ENCODE measurements at places on chromosomes 2 and 18.

DNA sequence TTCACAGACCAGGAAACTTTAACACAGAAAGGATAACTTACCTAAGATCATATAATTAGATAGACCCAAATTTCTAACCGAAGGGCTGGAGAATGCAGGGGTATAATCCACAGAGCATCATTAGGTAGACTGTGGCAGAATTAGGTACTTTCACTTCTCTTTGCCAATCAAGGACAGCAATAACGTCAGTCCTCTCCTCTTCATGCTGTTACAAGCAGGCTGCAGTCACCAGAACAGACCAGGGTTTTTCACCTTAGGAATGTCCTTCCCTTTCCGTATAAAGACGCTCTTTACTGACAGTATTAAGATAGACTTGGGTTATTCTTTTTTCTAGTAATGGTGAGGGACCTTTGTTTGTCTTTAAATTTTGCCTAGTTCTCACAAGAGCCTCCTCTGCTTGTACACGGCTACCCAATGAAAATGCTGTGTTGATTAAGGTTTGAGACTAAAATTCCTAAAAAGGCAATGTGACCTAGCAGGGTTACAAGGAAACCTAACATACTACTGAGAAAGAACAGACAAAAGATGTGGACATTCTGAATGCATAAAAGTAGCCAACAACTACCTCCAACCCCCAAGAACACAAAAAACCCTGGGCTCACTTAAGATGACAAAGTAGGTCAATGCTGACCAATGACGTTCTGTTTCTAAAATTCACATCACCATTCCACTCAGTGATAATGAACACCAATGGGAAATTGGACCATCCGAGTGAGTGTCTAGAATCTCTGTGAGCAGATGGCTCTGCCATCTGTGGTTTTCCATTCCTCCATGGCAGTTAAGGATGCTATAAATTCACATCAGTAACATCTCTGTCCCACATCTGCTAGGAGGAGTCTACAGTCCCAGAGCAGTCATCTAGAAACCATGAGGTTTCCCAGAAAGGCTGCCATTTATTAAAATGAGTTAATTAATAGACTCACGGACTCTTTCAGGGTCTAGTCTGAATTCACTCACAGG is 2.1 kb downstream of the PDIA6 start:
- peak overlapping the region; percentile 94 for H3K4me3 ChIP-seq
- H3K4me1 ChIP-seq, result peaks cover 53% of the 10 kb centered on the region
- H3K36me3 ChIP-seq, result no peaks in the 10 kb centered on the region
- H3K27me3 ChIP-seq, result no peaks in the 10 kb centered on the region
- H3K27ac ChIP-seq, result peak overlapping the region; percentile 47

DNA sequence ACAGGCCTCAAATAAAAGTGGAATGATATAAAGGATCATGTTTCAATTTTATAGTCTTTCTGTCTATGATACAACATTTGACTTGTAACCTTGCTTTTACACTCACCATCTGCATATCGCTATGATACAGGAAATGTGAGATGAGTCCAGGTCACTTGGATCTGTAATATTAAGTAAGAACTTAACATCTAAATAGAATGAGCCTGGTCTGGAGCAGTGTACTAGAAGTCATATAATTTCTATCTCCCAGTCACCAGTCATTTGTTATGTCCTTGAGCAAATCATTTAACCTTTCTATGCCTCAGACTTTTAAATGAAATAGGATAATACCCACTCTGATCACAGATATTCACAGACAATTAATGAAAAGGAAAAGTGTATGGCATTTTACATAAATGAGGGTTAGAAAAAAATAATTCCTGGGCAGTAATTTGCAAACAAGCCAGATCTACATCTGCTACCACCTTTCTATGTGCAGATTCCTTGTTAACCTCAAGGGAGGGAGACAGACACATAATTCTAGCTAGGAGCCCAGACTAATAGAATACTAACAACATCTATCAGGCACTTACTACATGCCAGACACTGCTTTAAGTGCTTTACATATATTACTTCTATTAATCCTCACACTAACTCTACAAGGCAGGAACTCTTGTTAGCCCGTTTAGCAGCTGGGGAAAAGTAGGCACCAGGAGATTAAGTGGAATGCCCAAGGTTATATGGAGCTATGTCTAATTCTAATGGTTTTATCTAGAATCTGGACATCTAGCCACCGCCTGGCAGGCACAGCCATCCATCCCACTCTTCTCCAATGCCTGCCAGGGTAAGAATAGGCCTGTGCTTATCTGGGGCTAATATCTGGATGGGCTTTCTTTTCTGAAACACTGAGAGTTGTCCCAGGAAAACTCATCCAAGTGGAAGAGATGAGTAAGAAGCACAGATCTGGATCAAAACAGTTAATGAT is 313.6 kb upstream of the CDH20 start:
- H3K27ac ChIP-seq, result no peak overlapping the region
- no peak for DNase-seq
- H3K4me3 ChIP-seq, result no peak overlapping the region
- no peaks in the 10 kb centered on the region for H3K4me1 ChIP-seq

DNA sequence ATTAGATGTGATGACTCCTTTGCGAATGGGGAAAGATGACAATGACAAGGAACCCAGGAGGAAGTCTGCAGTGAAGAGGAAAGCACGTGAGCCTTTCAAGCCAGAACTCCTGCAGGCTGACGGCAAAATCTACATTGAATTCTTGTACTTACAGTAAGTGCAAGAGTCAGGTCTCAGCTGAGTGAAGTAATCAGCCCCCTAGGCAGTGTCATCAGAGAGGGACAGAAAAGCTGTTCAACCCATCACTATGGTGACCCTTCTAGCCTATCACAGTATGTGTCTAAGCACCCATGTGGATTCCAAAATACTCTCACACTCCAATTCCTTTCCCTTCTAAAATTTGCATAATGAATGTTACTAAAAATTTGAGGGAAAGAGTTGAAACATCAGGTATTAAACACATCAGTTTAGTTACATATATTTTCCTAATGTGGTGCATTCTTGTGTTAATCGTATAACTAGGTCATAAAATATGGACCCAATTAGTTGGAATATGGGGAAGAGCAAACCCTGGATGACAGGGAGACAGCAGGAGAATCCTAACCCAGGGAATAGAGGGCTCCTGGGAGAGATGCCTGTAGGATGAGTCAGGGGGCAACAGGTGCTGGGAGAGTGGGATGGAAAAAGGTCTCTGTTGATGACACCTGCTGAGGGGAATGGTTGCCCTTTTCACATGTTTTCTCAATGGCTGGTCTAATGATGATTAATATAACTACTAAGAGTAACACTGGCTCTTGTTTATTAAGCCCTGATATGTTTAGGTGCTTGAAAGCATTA is 39.5 kb downstream of the VWC2L start:
- H3K36me3 ChIP-seq, result no peaks in the 10 kb centered on the region
- no peak overlapping the region for H3K27ac ChIP-seq
- DNase-seq, result no peak
- no peak overlapping the region for H3K4me3 ChIP-seq

GRCh38 chr2:31253356-31254131 is 19.6 kb downstream of the EHD3 start:
- H3K27ac ChIP-seq, result peak overlapping the region; percentile 86
- peak overlapping the region; percentile 55 for H3K4me3 ChIP-seq
- H3K36me3 ChIP-seq, result no peaks in the 10 kb centered on the region
- no peaks in the 10 kb centered on the region for H3K27me3 ChIP-seq
- no peak for DNase-seq

DNA sequence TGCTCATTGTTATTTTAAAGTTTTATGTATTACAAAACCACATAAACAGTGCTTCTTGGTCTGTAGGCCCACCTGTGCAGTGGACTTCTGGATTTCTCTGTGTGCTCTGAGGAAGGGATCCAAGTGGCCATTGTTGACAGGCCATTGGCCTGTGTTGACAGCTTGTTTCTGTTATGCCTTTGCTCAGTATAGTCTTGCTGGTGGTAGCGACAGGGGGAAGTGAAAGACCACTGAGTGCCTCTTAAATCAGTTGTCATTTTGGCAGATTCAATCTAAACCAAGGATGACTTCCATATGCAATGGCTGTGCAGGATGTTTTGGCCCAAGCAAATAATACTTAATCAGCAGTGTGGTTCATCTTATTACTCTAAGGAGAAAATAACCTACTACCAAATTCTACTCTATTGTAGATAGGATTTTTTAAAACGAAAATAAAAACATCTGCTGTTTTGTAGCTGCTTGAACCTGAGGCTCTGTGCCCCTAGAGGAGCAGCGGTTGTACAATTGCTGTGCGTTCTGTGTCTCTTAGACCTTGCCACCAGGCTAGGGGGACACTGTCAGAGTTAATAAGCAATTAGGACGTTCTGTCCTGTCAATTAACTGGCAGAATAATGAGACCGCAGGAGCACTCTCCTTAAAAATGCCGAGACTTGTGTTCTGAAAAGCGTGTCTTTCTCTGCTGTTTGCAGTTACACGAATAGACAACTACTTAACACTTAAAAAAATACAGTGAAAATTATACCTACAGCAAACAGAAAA is 108.2 kb downstream of the RHBDD1 start:
- H3K27me3 ChIP-seq, result no peaks in the 10 kb centered on the region
- peak overlapping the region; percentile 90 for H3K27ac ChIP-seq
- H3K4me1 ChIP-seq, result peaks cover 37% of the 10 kb centered on the region

DNA sequence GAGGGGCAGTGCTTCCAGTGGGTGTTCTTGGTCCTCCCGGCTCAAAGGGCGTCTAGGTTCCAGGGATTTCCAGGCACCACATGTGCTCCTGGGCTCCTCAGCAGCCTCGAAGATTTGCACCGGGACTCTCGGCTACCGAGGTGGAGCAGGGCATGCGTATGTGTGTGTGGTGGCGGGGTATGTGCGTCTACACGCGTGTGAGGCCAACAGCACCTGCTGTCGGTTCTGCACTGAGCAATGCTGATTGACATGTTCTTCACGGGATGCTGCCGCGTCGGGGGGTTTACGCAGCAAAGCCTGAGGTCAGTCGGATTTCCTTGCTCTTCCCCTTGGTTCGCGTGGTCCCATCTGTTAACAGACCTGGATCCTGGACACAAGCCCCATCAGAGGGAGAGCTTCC is 119.8 kb downstream of the NDUFA10 start:
- no peak for DNase-seq
- no peak overlapping the region for H3K4me3 ChIP-seq
- H3K4me1 ChIP-seq, result peaks cover 11% of the 10 kb centered on the region
- peaks cover 9% of the 10 kb centered on the region for H3K27me3 ChIP-seq
- H3K36me3 ChIP-seq, result peaks cover 4% of the 10 kb centered on the region

DNA sequence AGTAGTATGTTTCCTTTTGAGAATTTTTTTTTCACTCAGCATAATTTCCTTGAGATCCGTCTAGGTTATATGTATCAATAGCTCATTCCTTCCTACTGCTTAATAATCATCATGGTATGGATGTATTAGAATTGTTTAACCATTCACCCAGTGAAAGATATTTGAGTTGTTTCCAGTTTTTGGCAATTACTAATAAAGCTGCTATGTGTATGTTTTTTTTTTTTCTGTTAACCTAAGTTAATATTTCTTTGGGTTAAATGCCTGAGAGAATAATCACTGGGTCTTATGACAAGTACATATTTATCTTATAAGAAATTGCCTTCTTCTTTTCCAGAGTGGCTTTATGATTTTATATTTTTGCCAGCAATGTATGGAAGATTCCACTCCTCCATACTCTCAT is 96.4 kb upstream of the ST6GAL2 start:
- no peak overlapping the region for H3K27ac ChIP-seq
- H3K36me3 ChIP-seq, result no peaks in the 10 kb centered on the region
- H3K27me3 ChIP-seq, result no peaks in the 10 kb centered on the region

DNA sequence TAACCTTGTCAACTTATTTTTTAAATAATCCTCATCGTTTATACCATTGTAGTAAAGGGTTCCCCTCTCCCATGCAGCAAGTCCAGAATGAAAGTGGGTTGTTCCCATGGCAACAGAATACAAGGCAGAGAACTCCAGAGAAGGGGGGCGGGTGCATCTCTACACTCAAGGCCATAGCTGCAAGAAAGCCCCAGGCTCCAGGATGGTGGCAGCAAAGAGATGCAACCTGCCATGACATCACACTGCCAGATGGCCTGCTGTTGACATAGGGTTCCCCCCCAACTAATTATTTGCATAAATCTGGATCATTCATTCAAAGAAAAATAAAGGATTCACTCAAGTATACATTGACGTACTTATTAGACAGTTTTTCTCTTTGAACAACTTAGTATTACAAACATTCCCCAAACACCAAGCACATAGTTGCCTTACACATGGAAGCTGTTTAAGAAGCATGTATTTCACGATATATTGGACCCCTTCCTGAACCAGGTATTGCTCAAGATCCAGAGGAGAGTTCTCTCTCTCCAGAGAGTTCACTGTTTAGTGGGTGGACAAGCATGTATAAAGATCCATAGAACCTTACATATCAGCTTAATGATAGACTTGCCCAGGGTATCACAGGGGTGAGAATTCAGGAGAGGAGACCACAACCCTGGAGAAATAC is 87.4 kb upstream of the KLF7 start:
- H3K4me3 ChIP-seq, result no peak overlapping the region
- no peaks in the 10 kb centered on the region for H3K36me3 ChIP-seq
- peaks cover 18% of the 10 kb centered on the region for H3K27me3 ChIP-seq
- peak overlapping the region; percentile 20 for H3K27ac ChIP-seq

DNA sequence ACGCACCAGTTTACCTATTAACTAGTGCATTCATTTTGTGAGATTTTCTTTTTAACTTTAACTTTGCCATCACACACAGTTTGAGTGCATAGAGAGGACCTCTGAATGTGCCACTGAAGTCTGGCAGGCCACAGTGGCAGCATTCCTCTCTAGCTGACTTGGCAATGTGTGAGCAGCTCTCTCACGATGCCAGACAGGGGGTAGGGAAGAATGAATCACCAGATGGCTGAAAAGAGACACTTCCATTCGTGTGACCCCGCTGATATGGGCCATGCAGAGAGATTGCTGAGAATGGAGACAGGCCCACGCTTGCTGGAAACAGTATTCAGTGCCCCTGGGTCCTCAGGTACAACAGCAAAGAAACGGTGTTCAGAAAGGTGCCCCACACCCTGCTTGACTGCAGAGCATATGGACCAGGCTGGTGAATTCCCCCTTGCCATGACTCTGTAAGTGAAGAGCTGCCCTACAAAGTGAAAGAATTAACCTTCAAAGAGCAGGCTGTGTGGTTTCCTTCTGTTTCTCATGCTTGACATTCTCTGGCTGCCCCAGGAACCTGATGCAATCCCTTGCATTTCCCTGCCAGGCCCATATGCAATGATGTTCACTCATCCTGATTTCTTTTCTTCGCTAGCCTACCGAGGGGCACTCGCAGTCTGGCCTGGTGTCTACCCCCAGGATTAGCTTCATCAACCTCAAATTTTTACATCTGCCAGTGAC is 236.1 kb downstream of the CDH20 start:
- H3K4me1 ChIP-seq, result no peaks in the 10 kb centered on the region
- DNase-seq, result no peak
- H3K4me3 ChIP-seq, result no peak overlapping the region
- peaks cover 19% of the 10 kb centered on the region for H3K27me3 ChIP-seq
- H3K27ac ChIP-seq, result no peak overlapping the region
